Left ventricle myocardium inferior (tissue), 1 donor: ENCODE measurements at places on chromosomes 13 and 19. TPM values are rescaled to one million over a fixed set of nuclear protein-coding genes. Genes with fewer than 3 reads are reported as not detected.

GRK1 gene
- 0.85 TPM for total RNA-seq

DMPK gene
- total RNA-seq, result 284 TPM

ZNF575 gene
- 1.1 TPM for total RNA-seq

CASP14 gene
- not detected for total RNA-seq

TMEM59L gene
- total RNA-seq, result 1.5 TPM

MYDGF gene
- total RNA-seq, result 26.3 TPM

RASIP1 gene
- 13.9 TPM for total RNA-seq

CLEC17A gene
- total RNA-seq, result not detected

VSIG10L gene
- 0.66 TPM for total RNA-seq

OR4F17 gene
- not detected for total RNA-seq

DHPS gene
- total RNA-seq, result 50.8 TPM

RHPN2 gene
- 1.0 TPM for total RNA-seq
